ENCODE measurements at places on chromosomes 3 and 15.

DNA sequence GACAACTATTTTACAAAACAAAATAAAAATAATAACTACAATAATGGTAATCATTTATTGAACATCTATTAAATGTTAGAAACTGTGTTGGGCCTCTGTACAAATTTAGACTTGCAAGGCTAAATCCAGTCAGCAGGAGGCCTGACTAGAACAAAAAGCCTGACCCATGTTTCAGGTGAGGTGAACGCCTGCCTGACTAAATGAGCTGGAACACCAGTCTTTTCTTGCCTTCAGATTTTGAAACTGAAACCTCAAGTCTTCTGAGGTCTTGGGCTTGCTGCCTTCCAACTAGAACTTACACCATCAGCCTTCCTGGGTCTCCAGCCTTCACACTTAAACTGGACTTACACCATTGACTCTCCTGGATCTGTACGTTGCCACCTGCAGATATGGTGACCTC is 706.9 kb downstream of the TBL1XR1 start:
- no peak for DNase-seq

GRCh38 chr3:72829701-72830100 is 18.5 kb downstream of the SHQ1 start:
- DNase-seq = no peak

DNA sequence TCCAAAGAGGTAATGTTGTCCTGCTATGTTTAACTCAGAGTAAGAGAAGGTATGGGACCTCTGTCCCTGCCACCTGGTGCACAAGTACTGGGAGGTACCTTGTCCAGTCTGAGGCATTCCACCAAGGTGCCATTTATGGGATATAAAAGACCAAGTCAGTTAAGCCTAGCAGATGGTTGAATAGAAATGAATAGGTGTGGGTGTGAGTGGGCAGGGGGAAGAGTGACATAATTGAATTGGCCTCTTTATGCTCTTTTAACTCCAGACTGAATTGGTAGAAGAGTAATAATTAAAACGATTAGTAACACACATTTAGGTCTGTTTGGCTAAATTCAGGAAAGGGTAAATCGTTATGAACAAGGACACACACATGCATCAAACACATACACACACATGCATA is 562 bp downstream of the ADGRG7 start:
- no peak for DNase-seq

- DNase-seq = no peak
Measured at GRCh38 chr3:111236836-111237713, 165.5 kb downstream of the NECTIN3 start.

DNA sequence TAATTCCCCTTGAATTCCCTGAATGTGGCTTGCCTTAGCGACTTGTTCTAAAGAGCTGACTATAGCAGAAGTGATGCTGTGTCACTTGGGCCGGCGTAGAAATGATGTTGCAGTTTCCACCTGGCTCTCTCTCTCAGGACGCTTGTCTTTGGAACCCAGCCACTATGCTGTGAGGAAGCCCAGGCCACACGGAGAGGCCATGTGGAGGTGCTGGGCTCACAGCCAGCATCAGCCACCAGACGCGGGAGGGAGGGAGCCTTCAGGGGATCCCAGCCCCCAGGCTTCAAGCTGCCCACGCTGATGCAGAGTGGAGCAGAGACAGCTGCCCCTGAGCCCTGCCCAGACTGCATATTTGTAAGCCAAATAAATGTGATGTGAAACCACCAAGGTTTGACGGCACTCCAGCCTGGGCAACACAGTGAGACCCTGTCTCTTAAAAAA is 18.6 kb downstream of the RNU5B-1 start:
- no peak for DNase-seq

GRCh38 chr3:194396859-194397756 is 2.0 kb downstream of the GP5 start:
- no peak for DNase-seq

DNA sequence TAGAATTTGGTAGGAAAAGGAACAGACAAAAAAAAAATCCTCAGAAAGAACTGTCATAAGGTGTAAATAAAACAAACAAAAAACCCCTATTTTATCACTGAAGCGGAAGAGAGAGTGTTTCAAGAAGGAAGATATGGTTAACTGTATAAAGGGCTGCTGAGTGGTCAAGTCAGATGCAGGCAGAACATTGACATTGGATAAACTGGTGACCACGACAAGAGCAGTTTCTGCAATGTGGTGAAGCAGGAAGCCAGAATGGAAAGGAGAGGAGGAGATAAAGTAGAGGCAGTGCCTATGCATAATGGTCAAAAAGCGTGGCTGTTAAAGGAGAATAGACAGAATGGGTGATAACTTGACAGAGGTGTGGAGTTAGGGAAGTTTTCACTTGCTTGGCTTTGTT is 75.3 kb downstream of the CYP19A1 start:
- no peak for DNase-seq

GRCh38 chr3:37892927-37893600 is 31.4 kb downstream of the CTDSPL start:
- no peak for DNase-seq

- no peak for DNase-seq
Measured at GRCh38 chr15:34812369-34812768, 17.0 kb upstream of the ACTC1 start.

DNA sequence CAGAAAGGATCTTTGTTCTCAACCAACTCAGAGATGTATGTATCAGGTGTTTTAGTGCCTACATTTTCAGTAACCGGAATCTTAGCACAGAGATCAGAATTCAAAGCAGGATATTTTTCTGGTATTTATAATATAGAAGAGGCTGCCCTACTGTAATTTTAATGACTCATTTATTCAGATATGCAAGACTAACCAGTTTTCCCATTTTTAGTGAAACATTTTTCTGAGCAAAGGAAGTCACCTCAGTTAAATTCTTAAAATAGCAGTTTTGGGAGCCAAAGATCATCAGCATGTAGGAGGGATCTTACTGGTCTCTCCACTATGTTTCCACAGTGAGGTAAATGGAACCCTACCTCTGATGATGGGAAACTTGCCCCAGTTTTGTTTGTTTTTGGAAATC is 42.0 kb downstream of the SRP14 start:
- DNase-seq = no peak

DNA sequence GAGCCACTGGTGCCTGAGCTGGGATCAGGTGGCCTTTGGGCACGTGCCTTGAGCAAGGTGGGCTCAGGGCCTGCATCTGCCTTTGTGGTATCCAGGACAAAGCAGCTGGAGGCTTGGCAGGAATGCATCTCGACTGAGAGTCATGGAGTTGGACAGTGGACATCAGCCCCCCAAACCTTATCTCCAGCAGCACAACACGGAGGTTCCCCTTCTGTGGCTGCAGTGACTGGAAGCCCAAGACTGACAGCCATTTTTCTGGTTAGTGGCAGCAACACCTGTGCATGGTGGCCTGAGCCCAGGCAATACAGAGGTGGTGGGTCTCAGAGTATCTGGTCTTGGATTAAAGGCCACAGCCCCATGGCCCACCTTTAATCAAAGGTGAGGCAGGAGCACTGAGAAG is 27.8 kb upstream of the TSEN2 start:
- DNase-seq = no peak

DNA sequence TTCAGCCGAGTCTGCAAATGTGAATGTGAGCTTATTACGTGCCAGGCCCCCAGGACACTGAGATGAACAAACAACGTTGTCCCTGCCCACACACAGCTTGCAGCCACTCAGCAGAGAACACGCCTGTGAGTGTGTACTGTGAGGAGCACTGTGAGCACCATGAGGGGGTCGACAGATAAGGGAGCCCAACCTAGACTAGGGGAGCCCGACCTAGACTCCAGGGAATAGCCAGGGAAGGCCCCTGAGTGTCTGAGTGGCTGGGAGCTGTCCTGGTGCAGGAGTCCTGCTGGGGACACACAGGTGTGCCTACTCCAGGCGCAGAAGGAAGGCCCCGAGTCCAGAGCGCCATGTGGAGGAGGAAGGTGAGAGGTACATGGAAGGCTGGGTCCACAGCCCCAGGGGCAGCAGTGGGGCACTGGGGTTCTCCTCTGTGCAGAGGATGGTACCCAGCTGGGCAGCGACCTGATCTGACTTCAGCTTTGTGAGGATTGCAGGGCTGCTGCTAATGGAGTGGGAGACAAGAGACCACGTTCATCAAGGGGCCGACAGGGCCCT is 36.5 kb downstream of the MGLL start:
- DNase-seq = no peak

DNA sequence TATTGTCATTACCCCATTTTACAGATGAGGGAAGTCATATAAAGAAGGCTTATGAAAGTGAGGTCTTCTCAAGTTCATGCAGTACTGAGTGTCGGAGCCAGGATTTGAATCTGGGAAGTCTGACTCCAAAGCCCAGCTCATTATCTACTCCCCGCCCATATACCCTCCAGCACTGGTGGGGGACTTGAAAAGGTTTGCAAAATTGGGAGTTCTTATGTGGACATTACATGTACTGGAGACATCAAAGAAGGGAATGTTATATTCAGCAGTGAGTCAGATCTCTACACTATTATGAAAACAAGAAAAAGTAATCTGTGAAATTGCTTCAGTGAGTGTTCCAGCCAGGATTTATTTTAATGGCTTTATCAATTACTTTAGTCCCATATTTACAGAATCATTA is 185.2 kb upstream of the CADPS start:
- DNase-seq = no peak

GRCh38 chr15:55108448-55108847 is 88.3 kb downstream of the RSL24D1 start:
- no peak for DNase-seq

GRCh38 chr15:60195611-60196010 is 191.5 kb downstream of the FOXB1 start:
- no peak for DNase-seq

GRCh38 chr3:121619691-121620090 is 26.5 kb downstream of the FBXO40 start:
- no peak for DNase-seq

- DNase-seq = no peak
Measured at GRCh38 chr15:44296625-44297524, 8.4 kb downstream of the GOLM2 start.

Measured in NT2/D1 (cell line).